ENCODE measurements at places on chromosomes 6 and 20.

GRCh38 chr6:14966096-14966905, 279.6 kb upstream of the JARID2 start:
- no peak for DNase-seq

DNA sequence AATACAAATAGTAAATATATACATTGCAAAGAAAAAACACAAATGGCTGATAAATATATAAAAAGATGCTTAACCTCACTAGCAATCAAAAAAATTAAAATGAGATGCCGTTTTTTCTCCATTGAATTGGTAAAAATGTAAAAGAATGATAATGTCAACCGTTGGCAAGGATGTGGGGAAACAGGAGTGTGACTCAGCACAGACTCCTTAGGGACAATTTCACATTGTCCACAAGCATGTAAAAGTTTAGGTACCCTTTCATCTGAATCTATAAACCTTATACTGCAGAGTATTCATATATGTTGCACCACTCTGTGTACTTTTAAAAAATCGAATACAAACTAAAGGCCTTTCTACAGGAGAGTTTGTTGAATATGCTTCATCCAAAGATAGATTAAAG, 143.1 kb upstream of the RREB1 start:
- DNase-seq = no peak

DNA sequence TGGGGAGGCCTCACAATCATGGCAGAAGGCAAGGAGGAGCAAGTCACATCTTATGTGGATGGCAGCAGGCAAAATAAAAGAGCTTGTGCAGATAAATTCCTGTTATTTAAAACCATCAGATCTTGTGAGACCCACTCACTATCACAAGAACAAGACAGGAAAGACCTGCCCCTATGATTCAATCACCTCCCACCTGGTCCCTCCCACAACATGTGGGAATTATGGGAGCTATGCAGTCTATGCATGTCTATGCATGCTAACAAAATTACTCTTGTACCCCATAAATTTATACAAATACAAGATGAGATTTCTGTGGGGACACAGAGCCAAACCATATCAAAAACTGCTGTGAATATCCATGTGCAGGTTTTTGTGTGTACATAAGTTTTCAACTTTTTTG, 25.6 kb upstream of the SCP2D1 start:
- no peak for DNase-seq

DNA sequence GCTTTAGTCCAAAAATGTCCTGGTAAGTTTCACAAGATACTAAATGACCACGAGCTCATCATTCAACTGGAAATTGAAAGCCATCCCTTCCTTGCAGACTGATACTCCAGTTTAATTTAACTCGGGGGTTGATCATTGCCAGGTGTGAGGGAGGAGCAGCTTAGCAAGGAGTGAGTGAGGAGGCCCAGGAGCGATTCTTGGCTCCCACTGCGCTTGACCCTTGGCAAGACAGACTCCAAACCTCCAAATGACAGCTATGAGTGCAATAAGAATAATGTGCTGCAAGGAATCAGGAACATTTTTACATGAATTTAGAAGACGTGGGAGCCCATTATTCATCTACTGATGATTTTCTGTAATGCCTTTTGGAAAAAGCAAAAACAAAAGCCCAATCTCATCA, 64.9 kb downstream of the LAMA4 start:
- DNase-seq = no peak

DNA sequence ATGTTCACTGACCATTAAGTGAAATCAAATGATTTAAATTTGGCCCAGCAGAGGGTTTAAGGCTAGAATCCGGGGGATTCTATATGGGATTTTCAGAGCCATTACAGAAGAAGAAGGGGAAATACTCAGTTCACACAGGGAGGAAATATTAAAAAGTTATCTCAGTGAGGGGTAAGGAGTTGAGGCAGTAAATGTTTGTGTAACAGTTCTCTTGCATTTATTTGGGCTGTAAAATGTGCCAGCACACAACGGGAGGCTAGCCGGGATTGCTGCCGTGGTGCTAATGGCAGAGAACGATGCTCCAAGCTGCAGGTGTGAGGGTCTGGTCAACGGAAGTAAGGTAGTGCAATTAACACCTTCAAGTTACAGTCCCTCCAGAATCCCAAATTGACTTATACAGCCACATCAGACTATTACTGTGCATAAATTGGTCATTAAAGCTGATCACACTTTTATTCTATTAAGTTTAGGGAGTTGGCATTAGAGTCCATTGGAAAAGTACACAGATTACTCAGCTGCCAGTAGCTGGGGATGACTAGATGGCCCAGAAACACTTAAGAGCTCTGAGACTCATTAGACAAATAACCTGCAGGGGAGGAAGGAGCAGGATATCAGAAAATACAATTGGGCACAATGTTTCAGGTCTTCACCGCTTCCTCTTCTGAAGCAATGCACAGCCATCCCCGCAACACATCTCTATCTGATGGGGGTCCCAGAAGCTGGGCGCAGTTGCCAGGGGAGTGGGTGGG, 31.3 kb downstream of the PPP1R3G start:
- no peak for DNase-seq

- DNase-seq = no peak
Measured at GRCh38 chr6:118494091-118494490, 54.0 kb upstream of the PLN start.

- no peak for DNase-seq
Measured at GRCh38 chr6:26045928-26046368, 41.3 kb upstream of the HFE start.

GRCh38 chr6:10521104-10521808, at the start of gene GCNT2:
GCNT2 (plus strand) TSS chr6:10521351; CDS start chr6:10528912, 7,561 bp downstream.
- peak; percentile 50 for DNase-seq

GRCh38 chr20:22572491-22572890, 11.9 kb downstream of the FOXA2 start:
- DNase-seq = no peak
